ENCODE measurements at places on chromosomes 16 and 17.
A peak's percentile ranks its signal among the peaks of the same experiment; 100 is the strongest.

GRCh38 chr16:22054847-22055590, 37.3 kb upstream of the VWA3A start:
- DNase-seq: no peak

GRCh38 chr16:2532494-2533141, 1.4 kb upstream of the CEMP1 start:
- DNase-seq: peak; percentile 87

GRCh38 chr17:73043686-73044581, 48.6 kb downstream of the SLC39A11 start:
- DNase-seq: no peak

DNA sequence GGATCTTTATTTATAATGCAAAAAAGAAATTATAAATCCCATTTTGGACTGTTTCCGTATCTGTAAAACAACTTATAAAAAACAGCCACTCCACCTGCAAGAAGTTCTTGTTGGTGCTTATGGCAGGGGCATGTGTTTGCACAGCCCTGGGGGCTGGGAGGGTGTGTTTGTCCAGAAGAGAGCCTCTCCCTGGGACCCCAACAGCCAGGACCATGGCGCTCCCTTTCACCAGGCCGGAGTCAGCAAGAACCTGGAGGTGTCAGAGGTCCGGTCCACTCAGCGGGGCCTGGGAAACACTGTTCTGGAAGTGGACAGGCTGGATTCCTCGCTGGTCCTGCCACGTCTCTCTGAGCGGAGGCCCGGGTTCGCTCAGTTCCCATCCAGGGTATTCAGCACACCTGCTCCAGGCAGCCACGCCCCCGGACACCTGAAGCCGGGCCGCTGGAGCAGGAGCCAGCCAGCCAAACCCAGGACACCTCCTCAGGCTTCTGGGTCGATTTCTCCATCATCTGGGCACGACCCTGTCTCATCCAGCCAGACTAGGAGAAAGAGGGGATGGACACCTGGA, 18.9 kb upstream of the GINS2 start:
- no peak for DNase-seq

DNA sequence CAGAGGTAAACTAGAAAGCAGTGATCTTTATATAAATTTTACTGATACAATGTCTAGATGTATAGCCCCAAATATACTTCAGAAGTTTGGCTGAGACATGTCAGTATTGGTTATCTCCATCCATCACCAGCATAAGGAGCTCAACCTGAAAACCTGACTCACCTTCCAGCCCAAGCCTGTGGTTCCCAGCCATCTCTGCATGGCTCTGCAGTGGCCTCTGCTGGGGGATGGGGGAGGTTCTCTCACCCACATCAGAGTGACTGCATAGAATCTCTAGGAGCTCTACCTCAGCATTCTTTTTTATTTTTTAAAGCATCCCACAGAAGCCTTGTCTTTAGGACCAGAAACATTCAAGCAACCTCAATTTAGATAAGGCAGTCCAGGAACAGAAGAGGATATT, 27.3 kb downstream of the USP7 start:
- DNase-seq: peak; percentile 36

DNA sequence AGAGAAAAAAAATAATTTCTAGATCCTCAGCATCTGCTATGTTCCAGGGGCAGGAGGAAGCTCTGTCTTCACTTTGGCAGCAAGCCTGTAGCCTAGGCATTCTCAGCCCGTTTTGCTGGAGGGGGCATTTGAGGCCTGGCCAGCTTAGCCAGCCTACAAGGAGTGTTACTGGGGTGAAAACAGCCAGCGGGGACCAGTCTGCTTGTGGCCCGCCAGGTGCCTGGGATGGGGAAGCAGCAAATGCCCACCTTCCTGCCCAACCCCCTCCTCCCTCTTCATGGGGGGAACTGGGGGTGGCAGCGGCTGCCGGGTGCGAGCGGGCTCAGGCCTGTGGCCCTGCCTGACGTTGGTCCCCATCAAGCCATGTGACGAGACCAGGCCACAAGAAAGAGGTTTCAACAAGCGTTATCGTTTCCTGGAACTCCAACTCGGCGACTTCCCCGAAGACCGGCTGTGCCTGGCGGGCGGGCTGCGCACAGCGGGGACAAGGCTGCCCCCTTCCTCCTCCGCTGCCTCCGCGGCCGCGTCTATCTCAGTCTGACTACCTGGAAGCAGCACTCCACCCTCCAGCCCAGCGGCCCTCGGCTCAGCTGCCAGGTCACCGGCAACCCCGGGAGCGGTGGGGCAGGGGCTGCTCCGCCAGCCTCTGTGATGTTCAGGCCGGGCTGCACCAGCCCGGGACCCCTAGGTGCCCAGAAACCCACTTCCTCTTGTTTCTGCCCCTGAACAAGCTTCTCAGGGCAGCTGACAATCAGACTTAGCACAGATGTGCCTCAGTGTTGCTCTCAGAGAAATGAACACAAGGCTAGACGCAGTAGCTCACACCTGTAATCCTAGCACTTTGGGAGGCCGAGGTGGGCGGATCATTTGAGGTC, 22.9 kb downstream of the SOCS1 start:
- DNase-seq: peak; percentile 84

DNA sequence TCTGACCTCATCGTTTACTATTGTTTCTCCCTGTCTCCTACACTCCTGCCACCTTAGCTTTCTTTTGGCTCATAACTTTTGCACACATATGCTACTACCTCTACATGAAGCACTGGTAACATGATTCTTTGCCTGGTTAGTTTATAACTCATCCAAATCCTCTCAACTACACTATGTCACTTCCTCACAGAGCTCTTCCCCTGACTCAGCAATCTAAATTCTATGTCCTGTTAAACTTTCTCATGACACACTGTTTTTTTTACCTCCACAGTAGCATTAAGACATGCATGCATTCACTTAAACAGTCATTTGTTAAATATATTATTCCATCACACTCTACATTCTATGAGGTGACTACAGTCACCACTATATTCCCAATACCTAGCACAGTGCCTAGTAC, 19.7 kb downstream of the APPBP2 start:
- no peak for DNase-seq

DNA sequence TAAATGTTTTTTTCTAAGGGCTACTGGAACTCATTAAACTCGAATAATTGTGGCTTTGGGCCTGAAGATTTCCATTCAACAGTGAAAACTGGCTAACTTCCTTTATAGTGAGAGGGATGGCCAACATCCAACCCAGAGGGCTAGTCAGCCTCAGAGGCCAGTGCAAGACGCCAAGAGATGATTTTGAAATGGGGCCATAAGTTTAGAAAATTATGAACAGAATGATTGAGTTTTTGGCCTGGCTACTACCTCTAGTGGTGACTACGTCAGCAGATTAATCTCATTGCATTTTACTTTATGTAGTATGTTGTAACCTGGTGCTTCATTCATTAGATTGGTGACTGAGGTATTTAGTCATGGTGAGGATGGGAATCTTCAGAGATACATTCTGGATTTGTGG, 28.4 kb downstream of the HAPSTR1 start:
- DNase-seq: no peak
